Pons (tissue), 1 donor: ENCODE measurements at places on chromosomes 1 and 21.
A peak's percentile ranks its signal among the peaks of the same experiment; 100 is the strongest.

GRCh38 chr1:35192056-35192852 lies 691 bp downstream of the SFPQ start:
- DNase-seq, result peak; percentile 59

DNA sequence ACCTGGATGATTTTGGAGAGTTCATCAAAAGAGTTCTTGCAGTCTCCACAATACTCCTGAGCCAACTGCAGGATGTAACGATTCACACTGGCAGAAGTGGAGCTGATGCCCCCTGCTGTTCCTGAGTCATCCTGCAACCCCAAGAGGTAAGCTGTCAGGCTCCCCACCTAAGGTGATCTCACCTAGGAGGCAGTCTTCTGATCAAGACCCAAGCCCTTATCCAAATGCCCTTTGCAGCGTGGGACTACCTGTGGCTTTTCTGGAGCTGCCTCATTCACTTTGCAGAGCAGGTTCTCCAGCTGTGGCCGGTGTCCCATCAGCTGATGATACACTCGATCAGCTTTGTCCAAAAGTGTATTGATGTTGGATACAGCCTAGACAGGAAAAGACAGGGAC lies 96.4 kb downstream of the UBR4 start:
- DNase-seq, result peak; percentile 26

GRCh38 chr1:107277022-107277421 lies 136.2 kb downstream of the NTNG1 start:
- peak; percentile 54 for DNase-seq

- no peak for DNase-seq
Observed at GRCh38 chr1:18057623-18058022, 50.0 kb upstream of the IGSF21 start.

DNA sequence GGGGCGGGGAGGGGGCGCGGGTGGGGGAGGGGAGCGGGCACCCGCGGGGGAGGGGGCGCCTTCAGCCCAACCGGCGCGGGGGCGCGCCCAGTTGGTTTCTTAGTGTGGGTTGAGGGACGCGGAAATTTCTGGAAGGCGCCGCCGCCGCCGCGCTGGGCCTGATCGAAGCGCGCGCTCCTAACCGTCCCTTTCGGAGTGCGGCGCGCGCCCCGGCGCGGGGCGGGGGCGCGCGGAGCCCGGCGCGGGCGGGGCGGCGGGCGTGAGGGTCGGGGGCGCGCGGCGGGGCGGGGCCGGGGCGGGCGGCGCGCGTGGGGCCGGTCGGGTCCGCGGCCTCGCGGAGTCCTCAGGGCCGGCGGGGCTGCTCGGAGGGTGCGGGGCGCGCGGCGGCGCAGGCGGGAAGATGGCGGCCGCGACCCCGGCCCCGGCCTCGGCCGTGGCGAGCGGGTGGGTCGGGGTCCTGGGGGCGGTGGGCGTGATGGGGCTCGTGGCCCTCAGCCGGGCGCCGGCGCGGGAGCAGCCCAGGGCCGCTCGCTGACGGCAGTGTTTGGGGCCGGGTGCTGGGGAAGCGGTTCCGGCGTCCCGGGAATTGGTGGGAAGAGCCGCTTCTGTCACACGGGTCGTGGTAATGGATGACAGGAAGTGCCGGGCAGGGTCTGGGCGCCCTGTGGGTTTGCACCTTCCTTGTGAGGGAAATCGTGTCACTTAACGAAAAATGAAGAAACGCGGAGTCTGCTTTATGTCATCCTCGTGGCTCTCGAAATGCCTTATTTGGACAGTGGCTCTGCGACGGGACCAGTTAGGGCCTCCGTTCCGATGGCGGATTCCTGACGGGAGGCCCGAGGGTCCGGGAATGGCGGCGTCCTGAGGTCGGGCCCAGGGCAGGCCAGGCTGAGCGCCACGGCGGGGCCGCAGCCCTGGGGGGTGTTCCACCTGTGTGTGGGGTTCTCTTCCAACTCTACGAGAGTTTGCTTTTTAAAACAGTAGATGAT lies 764 bp downstream of the PKNOX1 start:
- peak; percentile 42 for DNase-seq

DNA sequence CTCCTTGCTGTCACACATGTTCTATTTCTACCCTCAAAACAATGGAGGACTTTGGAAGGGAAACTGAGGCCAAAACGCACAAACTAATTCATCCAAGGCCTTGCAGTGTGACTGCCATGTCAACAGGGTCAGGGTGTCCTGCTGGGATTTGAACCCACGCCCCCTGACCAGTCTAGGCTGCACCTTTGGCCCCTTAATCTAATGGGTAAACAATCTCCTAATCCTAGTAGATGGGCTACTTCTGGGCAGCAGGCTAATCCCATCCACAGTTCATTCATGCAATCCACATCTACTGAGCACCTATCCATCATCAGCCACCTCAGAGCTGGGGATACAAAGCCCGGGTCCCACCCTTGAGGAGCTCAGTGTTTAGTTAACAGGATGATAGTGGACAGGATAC lies 17.0 kb upstream of the LEFTY2 start:
- DNase-seq, result no peak

DNA sequence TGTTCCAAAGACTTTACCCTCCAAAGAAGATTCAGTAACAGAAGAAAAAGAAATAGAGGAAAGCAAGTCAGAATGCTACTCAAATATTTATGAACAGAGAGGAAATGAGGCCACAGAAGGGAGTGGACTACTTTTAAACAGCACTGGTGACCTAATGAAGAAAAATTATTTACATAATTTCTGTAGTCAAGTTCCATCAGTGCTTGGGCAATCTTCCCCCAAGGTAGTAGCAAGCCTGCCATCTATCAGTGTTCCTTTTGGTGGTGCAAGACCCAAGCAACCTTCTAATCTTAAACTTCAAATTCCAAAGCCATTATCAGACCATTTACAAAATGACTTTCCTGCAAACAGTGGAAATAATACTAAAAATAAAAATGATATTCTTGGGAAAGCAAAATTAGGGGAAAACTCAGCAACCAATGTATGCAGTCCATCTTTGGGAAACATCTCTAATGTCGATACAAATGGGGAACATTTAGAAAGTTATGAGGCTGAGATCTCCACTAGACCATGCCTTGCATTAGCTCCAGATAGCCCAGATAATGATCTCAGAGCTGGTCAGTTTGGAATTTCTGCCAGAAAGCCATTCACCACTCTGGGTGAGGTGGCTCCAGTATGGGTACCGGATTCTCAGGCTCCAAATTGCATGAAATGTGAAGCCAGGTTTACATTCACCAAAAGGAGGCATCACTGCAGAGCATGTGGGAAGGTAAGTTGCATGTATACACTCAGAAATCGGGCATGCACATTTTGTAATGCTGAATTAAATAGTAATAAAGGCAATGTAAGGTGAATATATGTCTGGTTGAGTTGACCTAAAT lies 97.2 kb downstream of the ZFYVE9 start:
- DNase-seq, result no peak

GRCh38 chr1:230542054-230542453 lies 100.2 kb upstream of the COG2 start:
- DNase-seq, result no peak

- DNase-seq, result no peak
Observed at GRCh38 chr21:42757422-42757821, 104.0 kb downstream of the PDE9A start.

DNA sequence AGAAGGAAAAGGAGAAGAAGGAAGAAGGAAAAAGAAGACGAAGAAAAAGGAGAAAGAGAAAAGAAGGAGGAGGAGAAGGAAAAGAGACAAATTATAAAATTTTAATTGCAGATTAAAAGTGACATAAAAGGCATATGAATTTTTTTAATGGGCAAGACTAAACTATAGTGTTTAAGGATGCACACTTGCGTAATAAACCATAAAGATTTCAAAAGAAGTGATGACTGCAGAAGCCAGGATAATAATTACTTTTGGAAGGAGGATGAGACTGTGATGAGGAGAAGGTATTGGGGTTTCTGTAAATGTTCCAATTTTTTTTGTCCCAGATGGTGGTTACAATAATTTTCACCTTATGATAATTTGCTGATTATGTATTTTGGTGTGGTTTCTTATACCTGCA lies 243.1 kb upstream of the PKN2 start:
- DNase-seq, result no peak

- no peak for DNase-seq
Observed at GRCh38 chr1:43043695-43044094, 85.0 kb upstream of the SLC2A1 start.

DNA sequence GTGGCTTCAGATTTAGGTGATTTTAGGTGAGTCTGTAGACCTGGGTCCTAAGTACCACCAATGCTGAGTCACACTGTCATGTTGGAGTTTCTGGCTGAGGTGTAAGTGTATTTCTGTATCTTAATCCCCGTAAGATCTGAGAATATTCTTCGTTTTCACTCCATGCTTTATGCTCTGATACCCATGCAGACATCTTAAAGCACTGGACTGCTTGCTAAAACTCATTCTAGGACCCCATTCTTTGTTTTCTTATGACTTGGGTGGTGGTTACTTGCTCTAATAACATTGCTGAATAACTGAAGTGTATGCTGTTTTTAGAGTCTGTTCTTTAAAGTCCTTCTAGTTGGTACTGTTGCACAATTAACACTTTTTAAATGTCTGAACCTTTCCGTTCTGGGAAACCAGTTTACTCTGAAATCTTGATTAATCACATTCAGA lies 36.6 kb downstream of the CDC42 start:
- DNase-seq, result no peak

- DNase-seq, result no peak
Observed at GRCh38 chr1:109047339-109047738, 5.4 kb upstream of the WDR47 start.

GRCh38 chr1:31985430-31985829 lies 28.2 kb upstream of the KHDRBS1 start:
- DNase-seq, result no peak

DNA sequence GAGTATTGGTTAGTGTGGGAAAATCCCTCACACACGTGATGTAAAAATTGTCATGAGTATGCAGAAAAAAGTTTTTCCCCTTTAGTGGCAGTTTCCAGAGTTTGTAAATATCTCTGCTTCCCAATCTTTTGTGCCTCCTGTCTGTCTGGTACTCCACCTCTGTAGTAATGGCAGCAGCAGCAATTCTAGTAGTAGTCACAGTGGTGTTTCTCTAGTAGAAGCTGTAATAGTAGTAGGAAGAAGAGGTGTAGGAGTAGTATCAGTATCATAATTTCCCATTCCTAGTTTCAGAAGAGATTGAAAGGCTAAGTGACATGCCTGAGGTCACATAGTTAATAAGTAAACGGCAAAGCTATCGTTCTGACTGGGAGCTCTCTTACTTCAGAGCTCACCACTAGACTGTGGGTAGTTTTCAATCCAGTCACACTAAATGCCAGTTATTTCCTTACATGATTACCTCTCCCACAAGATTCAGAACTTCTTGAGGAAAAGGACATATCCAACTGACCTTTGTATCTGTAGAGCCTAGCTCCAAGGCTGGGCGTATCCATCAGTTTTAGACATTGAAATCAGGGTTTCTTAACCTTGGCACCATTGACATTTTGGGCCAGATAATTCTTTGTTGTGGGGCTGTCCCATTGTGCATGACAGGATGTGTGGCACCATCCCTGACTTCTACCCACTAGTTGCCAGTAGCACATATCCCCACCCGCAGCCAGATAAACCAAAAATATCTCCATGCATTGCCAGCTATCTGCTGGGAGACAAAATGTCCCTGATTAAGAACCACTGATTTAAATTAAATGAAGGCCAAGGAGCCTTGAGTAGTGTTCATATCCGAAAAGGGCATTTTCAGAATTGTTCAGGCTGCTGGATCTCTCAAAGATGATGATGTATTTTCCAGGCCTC lies 135.9 kb downstream of the FGGY start:
- DNase-seq, result no peak

- DNase-seq, result peak; percentile 78
Observed at GRCh38 chr1:30801771-30802198, 44.2 kb upstream of the LAPTM5 start.

- no peak for DNase-seq
Observed at GRCh38 chr21:38498057-38498833, at the start of gene ERG. Gene ERG (minus strand): TSS chr21:38498477. CDS start chr21:38498380, 97 bp downstream.

- peak; percentile 46 for DNase-seq
Observed at GRCh38 chr1:179867493-179868330, 9.9 kb downstream of the TOR1AIP2 start.

- no peak for DNase-seq
Observed at GRCh38 chr1:248860007-248860406, 1.1 kb upstream of the ZNF692 start.

GRCh38 chr1:25724201-25724600 lies 75.8 kb upstream of the SELENON start:
- DNase-seq, result no peak

- DNase-seq, result no peak
Observed at GRCh38 chr1:111789142-111789541, 33.4 kb downstream of the DDX20 start.

DNA sequence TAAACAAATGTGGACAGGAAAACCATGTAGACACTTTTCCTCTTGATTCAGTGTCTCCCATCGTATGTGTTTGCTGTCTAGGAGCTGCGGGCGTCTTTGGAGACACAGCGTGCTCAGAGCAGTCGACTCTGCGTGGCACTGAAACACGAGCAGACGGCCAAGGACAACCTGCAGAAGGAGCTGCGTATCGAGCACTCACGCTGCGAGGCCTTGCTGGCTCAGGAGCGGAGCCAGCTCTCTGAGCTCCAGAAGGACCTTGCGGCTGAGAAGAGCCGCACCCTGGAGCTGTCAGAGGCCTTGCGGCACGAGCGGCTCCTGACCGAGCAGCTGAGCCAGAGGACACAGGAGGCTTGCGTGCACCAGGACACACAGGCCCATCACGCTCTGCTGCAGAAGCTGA lies 27.2 kb upstream of the DIP2A start:
- DNase-seq, result no peak

DNA sequence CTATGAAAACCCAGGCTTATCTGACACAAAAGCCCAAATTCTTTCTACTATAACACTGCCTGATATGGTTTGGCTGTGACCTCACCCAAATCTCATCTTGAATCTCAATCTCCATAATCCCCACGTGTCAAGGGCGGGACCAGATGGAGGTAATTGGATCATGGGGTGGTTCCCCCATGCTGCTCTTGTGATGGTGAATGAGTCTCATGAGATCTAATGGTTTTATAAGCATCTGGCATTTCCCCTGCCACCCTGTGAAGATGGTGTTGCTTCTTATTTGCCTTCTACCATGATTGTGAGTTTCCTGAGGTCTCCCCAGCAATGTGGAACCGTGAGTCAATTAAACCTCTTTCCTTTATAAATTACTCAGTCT lies 123.3 kb upstream of the USP24 start:
- DNase-seq, result no peak

- no peak for DNase-seq
Observed at GRCh38 chr21:18228060-18228739, 16.4 kb upstream of the CHODL start.

GRCh38 chr1:187509091-187509490 lies 680.3 kb downstream of the PLA2G4A start:
- DNase-seq, result no peak

GRCh38 chr1:80961464-80962190 lies 839.1 kb upstream of the ADGRL2 start:
- no peak for DNase-seq

- DNase-seq, result no peak
Observed at GRCh38 chr1:242428399-242429190, 95.9 kb downstream of the PLD5 start.

- no peak for DNase-seq
Observed at GRCh38 chr21:43854773-43855633, 10.0 kb upstream of the AGPAT3 start.

DNA sequence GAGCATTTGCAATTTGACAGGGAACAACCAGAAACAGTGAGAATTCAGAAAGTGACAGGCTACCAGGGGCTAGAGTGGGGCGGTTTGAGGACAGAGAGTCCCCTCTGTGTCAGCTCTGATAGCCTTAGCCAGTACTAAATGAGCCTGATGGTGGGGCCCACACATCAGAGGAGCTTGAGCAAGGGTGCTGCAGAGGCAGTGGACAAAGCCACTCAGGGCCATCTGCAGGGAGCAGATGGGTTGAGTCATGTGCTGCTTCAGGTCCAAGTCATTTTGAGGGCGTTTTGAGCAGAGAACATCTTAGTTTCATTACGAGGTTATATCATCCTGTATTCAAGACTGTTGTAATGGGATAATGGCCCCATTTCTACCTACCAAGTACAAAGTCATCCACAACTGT lies 7.7 kb downstream of the LRRC52 start:
- no peak for DNase-seq
